ENCODE measurements at places on chromosomes 12 and 14.

DNA sequence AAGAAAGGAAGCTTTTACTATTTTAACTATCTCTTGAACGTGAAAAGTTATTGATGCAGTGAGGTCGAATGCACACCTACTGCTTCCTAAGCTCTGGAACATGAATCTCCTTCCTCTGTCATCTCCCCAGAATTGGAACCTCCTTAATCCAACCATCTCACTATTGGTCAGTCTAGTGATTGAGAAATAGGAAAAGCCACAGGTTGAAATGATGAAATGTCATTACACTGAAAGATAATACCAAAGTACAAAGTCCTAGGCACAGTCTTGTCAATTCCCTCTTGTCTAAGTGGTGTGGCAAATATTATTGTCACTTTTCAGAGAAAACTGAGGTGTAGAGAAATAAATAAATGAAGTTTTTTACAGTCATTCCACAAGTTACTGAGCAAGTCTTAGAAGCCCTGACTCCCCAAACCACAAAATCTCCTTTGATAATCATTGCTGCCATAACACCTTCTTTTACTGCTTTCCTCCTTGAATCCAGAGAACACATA, 19.5 kb upstream of the HIGD1C start:
- no peak for DNase-seq

GRCh38 chr12:42192258-42192657, 45.8 kb downstream of the YAF2 start:
- DNase-seq: no peak

GRCh38 chr12:51908876-51909592, 1.7 kb downstream of the ACVRL1 start:
- no peak for DNase-seq

GRCh38 chr14:21852061-21852664, 178.5 kb upstream of the OR4E1 start:
- peak; percentile 81 for DNase-seq

DNA sequence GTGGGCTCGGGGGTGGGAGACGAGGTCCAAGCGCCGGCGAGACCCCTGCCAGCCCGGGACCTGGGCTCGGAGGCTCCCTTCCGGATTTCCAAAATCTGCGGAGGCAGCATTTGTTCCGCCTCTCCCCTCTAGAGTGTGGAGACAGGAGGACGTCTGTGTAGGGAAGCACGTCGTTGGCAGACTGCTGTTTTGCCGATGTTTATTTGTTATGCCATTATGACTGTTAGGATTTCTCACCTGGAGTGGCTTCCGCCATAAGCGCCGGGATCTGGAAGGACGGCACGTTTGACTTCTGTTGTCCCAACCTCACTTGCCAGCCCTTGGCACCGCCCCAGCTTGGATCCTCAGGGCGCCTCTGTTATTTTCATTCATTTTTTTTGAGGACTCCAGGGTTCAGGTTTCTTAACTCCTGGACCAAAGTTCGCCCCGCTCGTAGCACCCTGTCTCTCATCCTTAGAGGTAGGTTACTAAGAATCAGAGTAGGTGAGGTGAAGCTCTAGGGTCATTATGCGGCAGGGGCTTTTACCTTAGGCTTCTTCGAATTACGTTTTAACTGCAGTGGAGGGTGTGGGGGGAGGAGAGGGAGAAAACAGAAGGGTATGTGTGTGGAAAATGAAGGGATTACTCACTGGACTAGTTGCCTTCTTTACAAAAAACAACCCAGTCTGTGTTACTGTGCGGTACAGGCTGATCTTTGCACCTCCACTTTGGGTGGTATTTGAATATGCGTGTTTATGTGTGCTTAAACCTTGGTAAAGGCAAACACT, 547 bp upstream of the PYGL start:
- DNase-seq: peak; percentile 79

- peak; percentile 99 for DNase-seq
Observed at GRCh38 chr14:45253070-45253753, at the start of gene MIS18BP1. Gene MIS18BP1, minus strand, starts transcription at chr14:45253202. Its CDS starts 5,916 bp downstream, at chr14:45247286.

All from spleen (tissue), 13 donors.